ENCODE measurements at places on chromosomes 16 and 17.
A peak's percentile ranks its signal among the peaks of the same experiment; 100 is the strongest.

GRCh38 chr17:45730192-45730591 lies 53.9 kb upstream of the CRHR1 start:
- DNase-seq: no peak
- no peak overlapping the region for H3K4me3 ChIP-seq
- no peaks in the 10 kb centered on the region for H3K36me3 ChIP-seq
- no peaks in the 10 kb centered on the region for H3K27me3 ChIP-seq
- H3K27ac ChIP-seq: no peak overlapping the region

DNA sequence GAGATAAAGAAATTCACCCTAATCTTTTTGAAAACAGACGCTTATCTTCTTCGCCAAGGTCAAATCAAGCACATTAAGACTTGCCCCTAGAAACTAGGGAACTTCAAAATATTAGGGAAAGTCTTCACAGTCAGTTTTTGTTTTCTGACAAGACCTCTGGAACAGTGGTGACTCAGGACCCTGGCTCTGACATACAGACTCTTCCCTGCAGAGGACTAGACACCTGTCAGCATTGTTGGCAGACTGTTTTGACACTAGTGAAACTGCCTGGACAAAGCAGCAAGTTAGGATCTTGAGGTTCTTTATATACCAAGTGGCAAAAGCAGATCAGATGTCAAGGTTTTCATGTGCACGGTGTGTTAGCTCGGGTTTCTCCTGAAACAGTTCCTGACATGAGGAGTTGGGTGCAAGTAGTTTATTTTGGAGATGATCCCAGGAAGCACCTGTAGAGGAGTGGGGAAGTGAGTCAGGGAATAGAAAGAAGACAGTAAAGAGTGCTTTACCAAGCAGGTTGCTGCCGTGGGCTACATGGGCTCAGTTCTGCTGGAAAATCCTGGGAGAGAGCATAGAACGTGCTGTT lies 182.0 kb upstream of the IRX5 start:
- no peak for DNase-seq
- H3K27ac ChIP-seq: no peak overlapping the region
- no peak overlapping the region for H3K4me3 ChIP-seq
- no peaks in the 10 kb centered on the region for H3K4me1 ChIP-seq
- H3K27me3 ChIP-seq: no peaks in the 10 kb centered on the region
- H3K36me3 ChIP-seq: no peaks in the 10 kb centered on the region

DNA sequence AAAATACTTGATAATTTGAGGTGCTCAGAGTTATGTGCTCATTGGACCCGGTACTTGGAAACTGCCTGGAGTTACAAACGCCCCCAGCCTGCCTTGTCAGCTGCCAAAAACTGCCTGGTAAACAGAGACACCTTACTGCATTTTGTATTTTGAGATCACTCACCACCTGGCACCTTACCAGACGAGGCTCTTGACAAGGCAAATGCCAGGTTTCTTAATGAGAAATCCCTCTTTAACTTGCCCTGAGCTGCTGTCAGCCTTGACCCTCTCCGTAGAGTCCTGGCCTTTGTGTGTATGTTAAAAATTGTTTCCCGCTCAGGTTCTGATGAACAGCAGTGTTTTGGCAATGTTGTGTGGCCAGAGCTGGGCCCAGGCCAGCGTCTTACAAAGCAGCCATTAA lies 28.8 kb downstream of the SYT17 start:
- no peak overlapping the region for H3K4me3 ChIP-seq
- no peaks in the 10 kb centered on the region for H3K27me3 ChIP-seq
- H3K36me3 ChIP-seq: no peaks in the 10 kb centered on the region
- no peak overlapping the region for H3K27ac ChIP-seq
- DNase-seq: no peak

GRCh38 chr16:89700649-89701424 lies 668 bp downstream of the SPATA2L start:
- 0 out of 2 replicates have a peak, but pooled peaks cover 4% of the 10 kb centered on the region for H3K4me1 ChIP-seq
- H3K27ac ChIP-seq: no peak overlapping the region
- H3K27me3 ChIP-seq: no peaks in the 10 kb centered on the region
- peaks cover 14% of the 10 kb centered on the region for H3K36me3 ChIP-seq
- DNase-seq: no peak
- H3K4me3 ChIP-seq: peak overlapping the region; percentile 82

DNA sequence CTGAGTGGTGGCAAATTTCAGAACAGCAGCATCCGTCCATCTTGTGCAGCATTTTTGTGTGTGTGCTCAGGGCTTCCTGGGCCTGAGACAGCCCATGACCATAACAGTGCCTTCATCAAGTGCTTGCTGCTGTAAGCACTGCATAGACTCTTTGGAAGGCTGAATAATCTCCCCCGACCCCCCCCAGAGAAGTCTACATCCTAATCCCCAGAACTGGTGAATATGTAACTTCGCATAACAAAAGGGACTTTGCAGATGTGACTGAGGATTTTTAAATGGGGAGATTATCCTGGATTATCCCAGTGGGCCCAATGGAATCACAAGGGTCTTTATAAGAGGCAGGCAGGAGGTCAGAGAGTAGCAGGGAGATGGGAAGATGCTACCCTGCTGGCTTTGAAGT lies 50.6 kb downstream of the TMC5 start:
- H3K27ac ChIP-seq: no peak overlapping the region
- H3K36me3 ChIP-seq: no peaks in the 10 kb centered on the region
- no peaks in the 10 kb centered on the region for H3K4me1 ChIP-seq
- no peak overlapping the region for H3K4me3 ChIP-seq
- DNase-seq: no peak
- H3K27me3 ChIP-seq: no peaks in the 10 kb centered on the region

DNA sequence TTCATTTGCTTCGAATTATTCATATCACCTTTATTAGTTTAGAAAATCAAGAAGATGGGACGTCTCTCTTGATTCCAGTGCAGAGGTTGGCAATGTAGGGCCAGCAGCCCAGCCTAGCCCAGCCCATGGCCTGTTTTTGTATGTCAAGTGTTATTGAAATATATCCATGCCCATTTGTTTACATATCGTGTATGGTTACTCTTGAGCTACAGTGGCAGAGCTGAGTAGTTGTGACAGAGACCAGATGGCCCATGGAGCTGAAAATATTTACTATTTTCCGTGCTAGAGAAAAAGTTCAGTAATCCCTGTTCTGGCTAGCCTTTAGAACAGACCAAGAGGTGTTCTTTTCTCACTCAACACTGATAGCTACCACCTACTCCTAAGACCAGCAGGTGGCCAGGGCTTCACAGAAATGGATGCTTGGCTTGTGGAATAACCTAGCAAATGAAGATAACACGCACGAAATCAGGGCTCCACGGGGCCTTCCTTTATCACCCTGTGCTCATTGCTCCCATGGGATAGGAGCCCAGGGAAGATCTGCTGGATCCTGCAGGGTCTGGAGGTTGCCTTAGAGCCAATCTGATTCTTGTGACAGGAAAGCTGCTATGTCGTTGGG lies 123.2 kb upstream of the ANKFN1 start:
- no peak overlapping the region for H3K27ac ChIP-seq
- no peaks in the 10 kb centered on the region for H3K27me3 ChIP-seq
- H3K4me1 ChIP-seq: no peaks in the 10 kb centered on the region

DNA sequence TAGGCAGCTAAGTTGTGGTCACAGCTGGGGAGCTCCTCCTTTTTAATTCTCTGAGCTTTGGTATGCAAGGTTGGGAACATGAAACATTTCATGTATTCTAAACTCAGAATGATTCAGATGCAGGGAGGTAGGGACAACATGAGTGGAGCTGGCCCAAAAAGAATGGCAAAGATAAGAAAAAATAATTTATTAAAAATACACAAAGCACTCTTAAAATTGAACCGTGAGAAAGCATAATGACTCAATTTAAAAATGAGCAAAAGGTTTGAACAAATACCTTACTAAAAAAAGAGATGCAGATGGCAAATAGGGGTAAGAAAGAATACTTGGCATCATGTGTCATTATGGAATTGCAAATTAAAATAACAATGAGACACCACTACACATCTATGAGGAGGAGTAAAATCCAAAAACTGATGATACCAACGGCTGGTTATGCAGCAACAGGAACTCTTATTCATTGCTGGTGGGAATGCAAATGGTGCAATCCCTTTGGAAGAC lies 175.6 kb upstream of the IRX3 start:
- no peak for DNase-seq
- no peaks in the 10 kb centered on the region for H3K36me3 ChIP-seq
- no peak overlapping the region for H3K4me3 ChIP-seq
- H3K4me1 ChIP-seq: peaks cover 2% of the 10 kb centered on the region

DNA sequence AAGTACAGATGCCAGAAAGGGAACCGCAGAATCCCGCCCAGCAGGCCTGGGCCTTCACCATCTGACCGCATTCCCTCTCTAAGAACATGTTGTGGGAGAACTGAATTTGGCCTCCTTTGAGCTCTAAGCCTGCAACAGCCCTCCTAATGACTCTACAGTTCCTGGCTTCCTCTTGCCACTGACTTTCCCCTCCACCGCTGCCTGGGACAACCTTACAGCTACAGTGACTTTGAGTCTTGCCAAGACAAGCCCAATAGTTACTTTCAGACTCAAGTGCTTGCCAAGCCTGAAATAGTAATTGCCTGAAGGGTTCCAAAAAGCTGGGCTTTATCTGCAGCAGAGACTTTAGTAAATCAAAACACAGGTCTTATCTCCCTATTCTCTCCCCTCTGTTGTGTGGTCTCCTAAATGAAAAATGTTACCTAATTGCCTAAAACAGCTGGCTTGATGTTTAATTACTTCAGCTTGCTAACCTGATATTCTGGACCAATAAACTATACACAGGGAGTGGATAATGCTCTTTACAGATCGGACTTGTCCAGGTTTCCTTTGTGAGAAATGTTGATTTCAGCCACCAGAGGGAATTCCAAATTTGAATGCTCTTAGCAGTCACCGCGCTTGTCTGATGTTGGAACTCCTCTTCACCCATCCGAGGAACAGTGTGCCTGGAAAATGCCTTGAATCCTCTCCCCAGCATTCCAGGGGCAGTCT lies 85.1 kb upstream of the TBX2 start:
- H3K4me3 ChIP-seq: no peak overlapping the region
- H3K36me3 ChIP-seq: no peaks in the 10 kb centered on the region
- no peak for DNase-seq
- no peak overlapping the region for H3K27ac ChIP-seq

- H3K4me1 ChIP-seq: no peaks in the 10 kb centered on the region
- H3K27me3 ChIP-seq: no peaks in the 10 kb centered on the region
- DNase-seq: no peak
Measured at GRCh38 chr17:8922928-8923327, 42.6 kb downstream of the PIK3R5 start.

DNA sequence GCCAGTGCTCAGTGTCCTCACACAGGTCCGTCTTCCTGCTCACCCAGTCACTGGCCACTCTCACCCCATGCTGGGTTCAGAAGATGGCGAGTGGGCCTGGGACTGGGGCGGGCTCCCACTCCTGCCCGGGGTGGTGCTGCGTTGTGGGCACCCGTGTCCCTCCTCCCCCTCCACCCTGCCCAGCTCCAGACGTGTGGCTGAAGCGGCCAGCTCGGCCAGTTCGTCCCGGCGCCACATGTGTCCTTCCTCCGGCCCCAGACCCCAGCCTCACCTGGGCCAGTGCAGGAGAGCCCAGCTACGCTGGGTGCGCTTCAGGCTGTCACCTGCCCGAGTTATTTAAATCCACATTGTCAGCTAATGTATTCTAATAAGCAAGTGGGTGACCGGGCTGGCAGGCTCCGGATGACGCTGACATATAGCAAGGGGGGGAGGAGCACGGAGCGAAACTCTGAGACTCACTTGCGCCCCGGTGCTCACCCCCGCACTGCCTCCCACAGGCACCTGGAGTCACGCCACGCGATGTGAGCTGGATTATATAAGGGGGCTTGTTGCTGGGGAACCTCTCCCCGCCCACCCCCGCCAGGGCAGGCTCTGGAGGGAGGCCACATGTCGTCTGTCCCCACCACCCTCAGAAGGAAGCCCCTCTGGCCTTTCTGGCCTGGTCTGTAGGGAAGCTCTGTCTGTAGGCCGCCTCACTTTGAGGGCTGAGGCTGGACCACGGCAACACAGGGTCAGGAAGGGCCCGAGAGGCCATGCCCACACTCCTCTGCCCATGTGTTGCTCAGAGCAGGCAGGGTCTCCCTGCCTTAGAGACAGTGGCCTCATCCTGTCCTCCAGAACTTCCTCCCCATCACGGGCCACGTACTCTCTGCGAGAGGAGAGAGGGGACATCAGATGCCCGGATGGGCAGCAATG lies 7.1 kb upstream of the BAIAP2 start:
- no peak for DNase-seq
- no peaks in the 10 kb centered on the region for H3K27me3 ChIP-seq
- H3K4me1 ChIP-seq: peaks cover 6% of the 10 kb centered on the region
- no peak overlapping the region for H3K4me3 ChIP-seq
- no peak overlapping the region for H3K27ac ChIP-seq
